ENCODE measurements at places on chromosomes 12 and 14.

GRCh38 chr12:34389378-34390170, 367.3 kb downstream of the ALG10 start:
- no peak for DNase-seq

DNA sequence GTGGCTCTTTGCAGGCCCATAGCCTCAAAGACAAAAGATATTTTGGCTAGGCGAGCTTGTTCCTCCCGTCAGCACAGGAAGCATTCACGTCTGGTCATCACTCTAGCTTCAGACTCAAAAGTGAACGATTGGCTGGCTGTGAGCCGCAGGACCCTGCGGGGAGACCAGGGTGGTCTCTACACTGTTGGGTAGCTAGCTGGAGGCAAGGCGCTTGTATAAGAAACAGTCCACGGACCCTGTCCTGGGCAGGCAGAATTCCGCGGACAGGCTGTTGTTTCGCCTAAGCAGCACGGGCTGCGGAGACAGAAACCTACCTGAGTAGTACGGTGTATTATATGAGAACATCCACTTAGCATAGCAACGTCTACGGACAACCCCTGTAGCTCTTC, 29.6 kb downstream of the WBP11 start:
- no peak for DNase-seq

- DNase-seq: no peak
Measured at GRCh38 chr12:76720068-76720467, 43.8 kb upstream of the ZDHHC17 start.

- no peak for DNase-seq
Measured at GRCh38 chr12:99553461-99553860, 94.1 kb upstream of the GARIN6 start.

GRCh38 chr14:99691111-99691885, 7.2 kb downstream of the CYP46A1 start:
- no peak for DNase-seq
